Common myeloid progenitor, CD34-positive (primary cell): ENCODE measurements at places on chromosomes 13 and 19.

GRCh38 chr13:99737481-99738245 lies 233.9 kb downstream of the ZIC5 start:
- H3K27me3 ChIP-seq = no peaks in the 10 kb centered on the region
- peaks cover 25% of the 10 kb centered on the region for H3K4me1 ChIP-seq
- no peak overlapping the region for H3K4me3 ChIP-seq

DNA sequence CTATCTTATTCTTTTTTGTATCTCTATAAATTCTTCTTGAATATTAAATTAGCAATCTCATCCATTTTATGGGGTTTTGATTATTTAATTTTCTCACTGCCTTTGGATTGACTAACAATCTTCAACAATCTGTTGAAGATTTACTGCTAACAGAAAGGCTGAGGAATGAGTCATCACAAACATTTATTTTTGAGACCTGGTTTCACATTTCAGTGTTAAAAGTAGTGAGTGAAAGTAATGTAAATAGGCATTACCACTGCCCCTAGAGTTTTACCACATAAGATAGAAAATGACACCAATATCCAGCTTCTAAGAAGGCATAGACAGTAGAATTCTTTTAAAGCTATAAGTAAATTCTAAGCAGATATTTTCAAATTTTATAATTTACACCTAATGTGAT lies 472.8 kb downstream of the OLFM4 start:
- H3K36me3 ChIP-seq = no peaks in the 10 kb centered on the region
- H3K27ac ChIP-seq = no peak overlapping the region
- no peaks in the 10 kb centered on the region for H3K27me3 ChIP-seq
- H3K4me3 ChIP-seq = no peak overlapping the region
- H3K4me1 ChIP-seq = no peaks in the 10 kb centered on the region

DNA sequence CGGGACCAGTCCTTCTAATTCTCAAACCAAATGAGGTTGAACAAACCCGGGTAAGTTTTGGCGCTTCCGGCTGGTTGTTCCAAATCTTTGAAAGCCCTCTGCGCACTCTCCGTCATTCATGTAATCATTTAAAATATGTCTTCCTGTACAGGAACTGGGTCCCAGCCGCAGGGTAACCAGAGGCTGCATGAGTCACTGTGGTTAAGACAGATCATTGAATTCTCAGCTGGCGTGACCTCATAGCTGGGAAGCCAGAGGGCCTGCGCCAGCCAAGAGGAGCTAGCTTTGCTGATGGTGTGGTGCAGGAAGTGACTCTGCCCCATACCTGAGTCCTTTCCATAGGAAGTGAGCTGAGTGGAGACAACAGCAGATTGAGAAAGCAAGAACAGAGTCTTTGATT lies 135.2 kb downstream of the TSHZ3 start:
- H3K27ac ChIP-seq = no peak overlapping the region
- no peaks in the 10 kb centered on the region for H3K36me3 ChIP-seq

- no peaks in the 10 kb centered on the region for H3K36me3 ChIP-seq
- no peak for DNase-seq
- H3K27me3 ChIP-seq = no peaks in the 10 kb centered on the region
- no peaks in the 10 kb centered on the region for H3K4me1 ChIP-seq
Observed at GRCh38 chr13:43686557-43686956, 100.2 kb downstream of the ENOX1 start.

GRCh38 chr13:93689333-93689732 lies 462.7 kb downstream of the GPC6 start:
- no peak for DNase-seq
- H3K36me3 ChIP-seq = no peaks in the 10 kb centered on the region
- H3K27ac ChIP-seq = no peak overlapping the region
- H3K4me1 ChIP-seq = no peaks in the 10 kb centered on the region
- no peak overlapping the region for H3K4me3 ChIP-seq
- no peaks in the 10 kb centered on the region for H3K27me3 ChIP-seq

DNA sequence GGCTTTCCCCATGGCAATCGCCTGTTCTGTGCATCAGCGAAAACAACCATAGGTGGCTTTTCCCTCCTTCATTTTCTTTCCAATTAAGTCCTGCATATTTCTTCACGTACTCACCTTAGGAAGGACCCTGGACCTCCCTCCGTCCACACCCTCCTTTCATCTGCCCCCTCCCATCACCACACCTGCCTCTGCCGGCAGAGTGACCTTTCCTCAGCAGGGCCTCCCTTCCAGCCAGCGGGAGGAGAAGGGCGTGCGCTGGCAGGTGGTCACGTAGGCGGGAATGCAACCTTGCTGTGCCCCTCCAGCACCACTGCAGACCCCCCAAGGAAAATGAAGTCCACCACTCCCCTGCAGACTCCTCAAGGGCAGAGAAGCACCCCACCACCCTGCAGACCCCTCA lies 61.1 kb downstream of the GSX1 start:
- no peak overlapping the region for H3K4me3 ChIP-seq
- H3K27ac ChIP-seq = no peak overlapping the region
- H3K4me1 ChIP-seq = no peaks in the 10 kb centered on the region
- DNase-seq = no peak
- H3K27me3 ChIP-seq = peaks cover 73% of the 10 kb centered on the region

DNA sequence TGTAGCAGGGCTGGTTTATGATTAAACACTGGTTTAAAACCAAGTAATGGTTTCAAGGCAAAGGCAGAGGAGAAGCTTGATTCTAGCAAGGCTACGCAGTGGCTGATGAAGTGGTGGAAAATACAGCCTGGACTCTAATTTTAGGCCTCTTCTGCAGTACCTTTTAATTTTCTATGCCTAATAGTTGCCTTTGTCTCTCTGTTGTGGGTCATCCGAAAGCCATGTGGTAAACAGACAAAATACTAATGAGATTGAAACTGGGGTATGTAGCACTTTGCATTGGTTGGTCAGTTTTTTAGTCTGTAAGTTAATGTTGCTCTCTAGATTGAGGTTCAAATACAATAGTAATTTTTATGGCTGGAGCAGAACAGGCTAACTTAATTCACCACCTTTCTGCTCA lies 3.3 kb downstream of the LMO7 start:
- H3K4me1 ChIP-seq = peaks cover 5% of the 10 kb centered on the region
- H3K36me3 ChIP-seq = no peaks in the 10 kb centered on the region
- H3K4me3 ChIP-seq = no peak overlapping the region
- no peak for DNase-seq
- no peak overlapping the region for H3K27ac ChIP-seq

DNA sequence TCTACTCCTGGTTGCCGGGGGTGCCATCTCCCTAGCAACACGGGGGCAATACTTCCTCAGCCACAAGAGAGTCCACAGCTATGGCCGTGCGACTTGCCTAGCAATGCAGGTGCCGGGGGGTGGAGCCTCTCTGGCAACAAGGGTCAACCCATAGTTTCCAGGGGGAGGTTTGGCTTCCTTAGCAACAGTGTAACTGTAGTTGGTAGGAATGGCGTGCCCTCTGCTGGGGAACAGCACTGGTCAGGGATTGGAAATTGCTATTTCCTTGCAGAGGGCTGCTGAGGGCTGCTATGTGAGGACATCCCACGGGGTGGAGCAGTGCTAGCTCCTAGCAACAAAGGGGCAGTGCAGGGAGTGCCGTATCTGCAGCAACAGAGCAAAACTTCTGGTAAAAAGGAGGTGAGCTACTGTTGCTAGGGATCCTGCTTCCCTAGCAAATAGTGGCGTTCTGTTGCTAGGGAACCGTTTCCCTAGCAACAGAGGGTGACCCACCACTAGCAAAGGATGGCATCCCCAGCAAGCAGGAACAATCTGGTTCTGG lies 7.0 kb upstream of the TMC4 start:
- H3K36me3 ChIP-seq = peaks cover 47% of the 10 kb centered on the region
- H3K27me3 ChIP-seq = no peaks in the 10 kb centered on the region
- peaks cover 15% of the 10 kb centered on the region for H3K4me1 ChIP-seq
- no peak overlapping the region for H3K27ac ChIP-seq
- H3K4me3 ChIP-seq = no peak overlapping the region

DNA sequence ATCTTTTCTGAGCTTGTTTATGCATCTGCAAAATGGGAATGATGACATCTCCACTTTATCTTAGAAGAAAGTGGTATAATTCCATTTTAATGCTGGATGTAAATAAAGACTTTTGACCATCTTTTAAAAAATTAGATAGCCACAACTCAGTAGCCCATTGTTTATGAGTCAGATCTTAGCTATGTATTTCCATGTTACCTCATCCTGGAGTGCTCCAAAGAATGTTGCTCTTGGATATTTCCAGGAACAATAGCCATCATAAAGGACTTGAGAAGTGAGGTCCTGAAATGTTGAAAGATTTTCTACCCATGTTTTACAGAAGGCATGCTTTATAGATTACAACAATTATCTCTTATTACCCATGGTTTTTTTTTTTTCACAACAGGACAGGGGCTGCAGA lies 229.3 kb upstream of the EDNRB start:
- no peak overlapping the region for H3K4me3 ChIP-seq
- H3K27me3 ChIP-seq = no peaks in the 10 kb centered on the region
- no peaks in the 10 kb centered on the region for H3K4me1 ChIP-seq
- no peak overlapping the region for H3K27ac ChIP-seq
- DNase-seq = no peak
- no peaks in the 10 kb centered on the region for H3K36me3 ChIP-seq

DNA sequence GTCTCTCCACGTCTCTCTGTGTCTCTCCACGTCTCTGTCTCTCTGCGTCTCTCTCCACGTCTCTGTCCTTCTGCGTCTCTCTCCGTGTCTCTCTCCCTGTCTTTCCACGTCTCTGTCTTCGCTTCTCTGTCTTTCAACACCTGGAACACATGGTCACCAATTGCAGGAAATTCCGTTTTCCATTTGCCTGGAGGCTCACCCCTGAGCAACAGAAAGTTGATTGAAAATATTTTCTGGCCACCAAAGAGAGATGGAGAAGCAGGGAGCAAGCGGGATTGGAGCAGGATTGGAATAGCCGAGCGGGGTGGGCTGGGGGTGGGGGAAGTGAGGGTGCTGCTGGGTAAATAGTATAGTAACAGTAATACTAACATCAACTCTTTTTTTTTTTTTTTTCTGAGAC lies 1.7 kb downstream of the KANK2 start:
- H3K4me1 ChIP-seq = peaks cover 27% of the 10 kb centered on the region
- H3K27ac ChIP-seq = no peak overlapping the region
- no peaks in the 10 kb centered on the region for H3K27me3 ChIP-seq
- H3K36me3 ChIP-seq = peaks cover 19% of the 10 kb centered on the region
- H3K4me3 ChIP-seq = no peak overlapping the region

GRCh38 chr19:43760941-43761340 lies 6.2 kb upstream of the SMG9 start:
- DNase-seq = no peak
- H3K4me1 ChIP-seq = peaks cover 21% of the 10 kb centered on the region
- H3K27ac ChIP-seq = no peak overlapping the region
- H3K4me3 ChIP-seq = no peak overlapping the region
- peaks cover 17% of the 10 kb centered on the region for H3K36me3 ChIP-seq

- DNase-seq = no peak
- no peak overlapping the region for H3K27ac ChIP-seq
- no peak overlapping the region for H3K4me3 ChIP-seq
- no peaks in the 10 kb centered on the region for H3K4me1 ChIP-seq
Observed at GRCh38 chr13:38980750-38981078, 9.9 kb downstream of the STOML3 start.

DNA sequence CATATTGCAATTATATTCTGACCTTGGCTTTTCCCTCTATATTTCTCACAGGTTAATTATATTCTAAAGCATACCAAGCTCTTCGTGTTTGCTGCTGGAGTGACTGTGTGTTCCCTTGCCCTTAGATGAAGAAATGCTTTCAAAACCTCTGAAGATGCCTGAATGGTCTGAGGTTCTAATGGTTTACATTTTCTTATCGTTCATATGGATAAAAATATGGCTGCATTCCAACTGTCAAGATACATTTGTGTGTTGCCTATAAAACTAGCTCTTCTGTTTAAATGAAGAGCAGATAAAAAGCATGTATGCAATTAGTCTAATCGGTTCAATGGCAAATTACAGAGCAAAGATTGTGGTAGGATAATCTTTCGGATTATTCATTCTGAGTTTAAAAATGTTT lies 68.4 kb upstream of the ANKRD10 start:
- peaks cover 4% of the 10 kb centered on the region for H3K27me3 ChIP-seq
- H3K27ac ChIP-seq = no peak overlapping the region
- no peak for DNase-seq
- H3K4me1 ChIP-seq = no peaks in the 10 kb centered on the region
- no peaks in the 10 kb centered on the region for H3K36me3 ChIP-seq
- no peak overlapping the region for H3K4me3 ChIP-seq

DNA sequence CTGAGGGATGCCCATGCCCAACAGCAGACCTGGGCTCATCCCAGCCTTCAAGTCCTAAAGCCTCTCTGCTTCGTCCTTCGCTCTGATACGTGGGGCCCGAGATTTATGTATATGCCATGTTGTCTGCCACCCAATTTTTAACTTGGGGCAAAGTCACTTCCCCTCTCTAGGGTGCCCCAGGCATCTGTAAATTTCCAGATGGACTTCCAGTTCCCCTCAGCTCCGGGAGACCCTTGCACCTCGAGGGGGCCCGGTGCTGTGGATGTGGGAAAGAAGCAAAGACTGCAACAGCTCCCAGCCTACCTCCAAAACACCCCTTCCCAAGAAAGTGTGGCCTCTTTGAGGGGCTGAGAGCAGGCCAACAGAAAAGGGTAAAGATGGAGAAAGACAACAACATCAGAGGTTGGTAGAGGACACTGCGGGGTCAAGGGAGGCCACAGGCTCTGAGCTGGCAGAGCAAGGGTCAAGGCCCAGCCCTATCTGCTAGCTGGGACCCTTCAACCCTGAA lies 97.4 kb downstream of the STK24 start:
- no peak overlapping the region for H3K4me3 ChIP-seq
- H3K27me3 ChIP-seq = no peaks in the 10 kb centered on the region
- no peak for DNase-seq
- peaks cover 35% of the 10 kb centered on the region for H3K4me1 ChIP-seq

- no peak overlapping the region for H3K4me3 ChIP-seq
- H3K4me1 ChIP-seq = peaks cover 5% of the 10 kb centered on the region
- H3K27me3 ChIP-seq = peaks cover 8% of the 10 kb centered on the region
- H3K36me3 ChIP-seq = no peaks in the 10 kb centered on the region
- DNase-seq = no peak
- no peak overlapping the region for H3K27ac ChIP-seq
Observed at GRCh38 chr19:15583346-15583745, 31.7 kb upstream of the CYP4F8 start.

- peak overlapping the region; percentile 75 for H3K4me3 ChIP-seq
- H3K36me3 ChIP-seq = peaks cover 13% of the 10 kb centered on the region
- no peaks in the 10 kb centered on the region for H3K27me3 ChIP-seq
- no peak for DNase-seq
Observed at GRCh38 chr19:13906521-13906904, 512 bp downstream of the CC2D1A start.

GRCh38 chr13:96652506-96652905 lies 341.8 kb downstream of the OXGR1 start:
- no peak overlapping the region for H3K27ac ChIP-seq
- H3K4me1 ChIP-seq = no peaks in the 10 kb centered on the region
- no peak overlapping the region for H3K4me3 ChIP-seq
- H3K27me3 ChIP-seq = no peaks in the 10 kb centered on the region
- H3K36me3 ChIP-seq = no peaks in the 10 kb centered on the region
- no peak for DNase-seq

GRCh38 chr13:64723724-64724123 lies 2506.4 kb downstream of the PCDH9 start:
- H3K27me3 ChIP-seq = no peaks in the 10 kb centered on the region
- no peaks in the 10 kb centered on the region for H3K4me1 ChIP-seq
- no peak overlapping the region for H3K27ac ChIP-seq

- H3K27me3 ChIP-seq = no peaks in the 10 kb centered on the region
- no peak for DNase-seq
- H3K4me1 ChIP-seq = no peaks in the 10 kb centered on the region
- H3K36me3 ChIP-seq = no peaks in the 10 kb centered on the region
Observed at GRCh38 chr13:30529085-30529834, 63.5 kb upstream of the HMGB1 start.

GRCh38 chr19:41641879-41642485 lies 15.1 kb upstream of the CEACAM4 start:
- H3K27ac ChIP-seq = no peak overlapping the region
- H3K4me3 ChIP-seq = no peak overlapping the region
- H3K36me3 ChIP-seq = no peaks in the 10 kb centered on the region
- peaks cover 6% of the 10 kb centered on the region for H3K4me1 ChIP-seq
- peak; percentile 80 for DNase-seq
